ENCODE measurements at places on chromosomes 2 and 18.

DNA sequence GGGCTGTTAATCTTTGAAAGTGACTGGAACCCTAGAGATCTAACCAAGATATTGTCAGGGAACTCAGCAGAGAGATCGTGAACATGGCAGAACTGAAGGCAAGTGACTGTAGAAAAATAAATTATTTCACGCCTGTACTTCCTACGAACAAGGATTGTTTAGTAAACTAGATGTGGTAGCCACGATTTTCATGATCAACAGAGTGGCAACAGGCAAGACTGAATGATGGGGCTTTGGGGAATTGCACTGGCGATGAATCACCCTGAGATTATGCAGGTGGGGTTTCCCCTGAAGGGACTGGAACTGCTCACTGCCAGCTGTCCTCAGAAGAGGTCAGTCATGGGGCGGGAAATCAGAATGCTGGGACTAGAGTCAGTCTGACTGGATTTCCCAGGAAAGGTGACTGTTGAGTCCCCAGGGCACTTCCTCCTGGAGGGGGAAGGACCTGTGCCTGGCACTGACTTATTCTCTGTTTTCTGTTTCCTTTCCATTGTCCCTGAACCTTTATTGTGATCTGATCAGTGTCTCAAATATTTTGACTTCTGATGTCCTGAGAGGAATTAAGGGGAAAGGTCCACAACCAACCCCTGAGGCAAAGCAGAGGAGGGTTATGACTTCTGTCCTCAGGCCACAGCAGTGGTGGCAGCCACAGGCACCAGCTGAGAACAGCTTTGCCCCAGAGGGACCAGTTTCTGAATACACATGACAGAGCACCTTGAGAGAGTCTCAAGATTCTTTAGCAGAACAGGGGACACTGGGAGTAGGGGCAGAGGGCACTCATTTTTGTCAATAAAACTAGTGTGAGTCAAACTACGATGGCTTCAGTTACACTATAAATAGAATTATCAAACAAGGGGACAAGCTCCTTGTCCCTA lies 70.0 kb downstream of the NAB1 start:
- DNase-seq: peak; percentile 49

- no peak for DNase-seq
Measured at GRCh38 chr18:51617167-51617566, 419.7 kb upstream of the MEX3C start.

- DNase-seq: peak; percentile 84
Measured at GRCh38 chr2:56008661-56009431, 85.3 kb upstream of the EFEMP1 start.

GRCh38 chr18:36181441-36181840 lies 5.9 kb upstream of the MOCOS start:
- no peak for DNase-seq

DNA sequence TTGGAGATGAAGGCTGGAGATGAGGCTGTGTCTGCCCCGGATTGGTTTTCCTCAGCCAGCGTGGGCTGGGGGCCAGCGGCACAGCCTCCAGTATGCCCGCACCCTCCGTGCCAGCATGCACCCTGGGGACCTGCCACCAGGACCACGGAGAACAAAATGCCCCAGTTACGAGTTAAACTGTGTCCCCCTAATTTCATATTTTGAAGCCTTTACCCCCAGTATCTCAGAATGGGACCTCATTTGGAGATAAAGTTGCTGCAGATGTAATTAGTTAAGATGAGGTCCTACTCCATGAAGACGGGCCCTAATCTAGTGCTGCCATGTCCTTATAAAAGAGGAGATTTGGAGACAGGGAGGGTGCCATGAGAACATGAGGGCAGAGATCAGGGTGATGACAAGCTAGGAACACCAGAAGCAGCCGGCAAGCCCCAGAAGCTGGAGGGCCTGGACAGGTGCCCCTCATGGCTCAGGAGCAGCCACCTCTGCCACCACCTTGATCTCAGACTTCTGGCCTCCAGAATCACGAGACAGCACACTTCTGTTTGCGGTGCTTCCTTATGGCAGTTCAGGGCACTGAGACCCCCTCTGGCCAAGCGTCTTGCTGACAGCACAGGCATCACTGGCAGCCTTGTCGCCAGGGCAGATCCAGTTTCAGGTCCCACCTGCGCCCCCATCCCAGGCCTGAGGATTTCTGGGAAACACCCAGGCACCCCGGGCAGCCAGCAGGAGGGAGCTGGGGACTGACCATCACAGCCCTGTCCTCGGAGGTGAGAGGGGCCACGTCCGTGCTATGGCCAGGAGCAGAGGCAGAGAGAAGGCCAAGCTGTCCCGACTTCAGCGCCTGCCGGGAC lies 29.4 kb downstream of the KIF1A start:
- DNase-seq: no peak

DNA sequence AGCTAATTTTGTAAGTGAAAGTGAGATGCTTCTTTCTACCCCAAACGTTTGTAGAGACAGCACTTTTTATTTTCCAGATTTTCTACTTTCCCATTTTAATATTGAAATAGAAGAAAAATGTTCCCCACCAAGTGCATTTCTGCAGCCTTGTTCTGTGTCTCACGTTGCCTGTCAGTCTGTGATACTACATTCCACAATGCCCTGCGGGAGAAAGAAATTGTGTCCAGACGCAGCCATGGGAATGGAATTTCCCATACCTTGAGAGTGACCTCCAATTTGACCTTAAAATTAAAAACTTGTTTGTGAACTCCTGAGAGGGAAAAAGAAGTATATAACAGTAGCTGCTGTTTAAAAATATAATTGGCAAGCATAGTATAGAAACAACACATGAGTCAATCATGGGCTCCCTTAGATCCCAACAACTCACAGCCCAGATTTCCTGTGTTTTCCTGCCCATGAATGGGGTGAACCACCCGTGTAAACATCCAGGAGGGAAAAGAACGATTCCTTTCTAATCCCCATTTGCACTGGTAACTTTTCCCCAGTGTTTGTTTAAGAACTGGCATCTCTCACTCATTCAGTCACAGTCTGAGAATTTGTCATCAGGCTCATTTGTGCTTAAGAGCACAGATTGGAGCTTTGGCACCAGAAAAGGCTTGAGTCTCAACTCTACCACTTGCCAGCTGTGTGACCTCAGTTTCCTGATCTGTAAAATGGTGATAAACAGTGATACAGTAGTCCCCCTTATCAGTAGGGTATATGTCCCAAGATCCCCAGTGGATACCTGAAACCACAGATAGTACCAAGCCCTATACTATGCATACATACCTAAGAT lies 166.1 kb upstream of the ZNF521 start:
- no peak for DNase-seq

DNA sequence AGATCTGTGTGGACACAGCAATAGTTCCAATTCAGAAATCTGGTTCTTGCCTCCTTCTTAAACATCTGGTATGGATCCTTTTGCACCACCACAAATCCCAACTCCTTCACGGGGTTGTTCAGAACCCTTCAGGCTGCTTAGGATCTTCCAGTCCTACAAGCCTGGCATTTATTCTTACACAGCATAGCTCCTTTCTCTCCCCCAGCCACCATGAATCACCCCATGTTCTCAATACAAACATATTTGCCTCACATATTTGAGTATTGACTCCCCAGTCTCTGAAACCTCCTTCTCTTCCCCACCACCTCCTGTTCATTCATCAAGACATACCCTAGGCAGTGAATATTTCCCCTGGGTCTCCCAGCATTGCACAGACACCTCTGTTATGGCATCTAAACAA lies 155.2 kb downstream of the ALK start:
- DNase-seq: no peak

GRCh38 chr2:96025194-96025492 lies 9.6 kb downstream of the GPAT2 start:
- DNase-seq: no peak

- DNase-seq: no peak
Measured at GRCh38 chr2:219140722-219141121, 19.9 kb downstream of the NHEJ1 start.

DNA sequence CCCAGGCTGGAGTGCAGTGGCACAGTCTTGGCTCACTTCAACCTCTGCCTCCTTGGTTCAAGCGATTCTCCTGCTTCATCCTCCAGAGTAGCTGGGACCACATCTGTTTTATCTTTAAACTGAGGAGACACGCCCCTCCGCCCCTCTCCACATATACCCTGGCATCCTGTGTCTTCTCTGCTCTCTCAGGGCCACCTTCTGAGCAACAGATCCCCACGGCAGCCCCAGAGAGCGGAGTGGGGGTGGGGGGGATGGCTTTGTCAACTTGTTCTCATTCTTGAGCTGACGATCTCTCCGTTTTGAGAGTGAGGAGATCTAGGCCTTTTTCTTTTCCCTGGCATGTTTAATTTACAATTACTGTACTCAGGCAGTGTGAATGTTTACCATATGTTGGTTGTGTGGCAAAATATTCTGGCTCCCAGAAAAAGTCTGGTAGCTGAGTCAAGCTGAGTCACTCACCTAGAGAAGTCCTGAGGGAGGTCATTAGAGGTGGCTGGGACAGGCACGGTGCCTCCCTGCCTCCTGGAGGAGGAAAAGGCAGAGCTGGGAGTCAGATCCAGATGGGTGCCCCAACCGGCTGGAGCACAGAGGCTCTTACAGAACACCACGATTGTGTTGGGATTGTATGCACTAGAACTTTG lies 19.5 kb upstream of the ID2 start:
- DNase-seq: no peak

DNA sequence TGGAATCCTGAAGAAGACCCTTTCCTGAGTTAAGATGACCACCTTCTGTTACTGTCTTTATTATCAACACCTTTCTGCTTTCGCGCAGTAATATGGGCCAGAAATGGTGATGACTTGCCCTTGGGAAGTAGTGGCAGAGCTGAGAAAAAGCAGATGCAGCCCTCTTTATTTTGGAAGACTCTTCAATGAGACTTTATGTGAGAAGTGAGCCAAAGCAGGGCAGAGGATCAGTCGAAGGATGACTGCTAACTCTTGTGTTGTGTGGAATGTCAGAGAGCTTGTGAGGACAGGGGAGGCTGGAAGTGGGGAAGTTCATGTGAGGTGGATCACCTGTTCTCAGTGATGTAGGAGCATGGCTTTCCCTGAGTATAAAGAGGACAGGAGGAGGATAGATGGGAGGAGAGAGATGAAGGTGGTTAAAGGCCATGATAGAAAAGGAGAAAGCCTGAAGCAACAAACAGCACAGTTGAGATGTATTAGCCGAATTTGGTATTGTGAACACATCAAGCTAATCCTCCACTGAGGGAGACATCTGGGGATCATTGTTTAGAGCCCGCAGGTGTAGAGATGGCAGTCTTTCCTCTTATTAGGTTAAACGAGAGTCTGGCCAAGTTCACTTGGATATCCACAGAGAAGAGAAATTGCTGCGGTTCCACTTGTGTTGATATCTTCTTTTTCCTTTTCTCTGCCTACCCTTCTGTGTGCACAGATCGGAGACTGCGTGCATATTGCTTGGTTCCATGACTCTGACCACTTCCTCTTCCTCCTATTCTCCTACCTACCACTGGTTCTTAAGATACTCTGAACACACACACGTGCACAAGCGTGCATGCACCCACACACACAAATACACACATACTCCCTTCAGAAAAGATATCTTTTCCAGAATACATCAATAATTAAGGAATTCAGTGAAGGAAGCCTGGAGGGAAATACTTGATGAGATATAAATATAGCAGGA lies 67.4 kb downstream of the SLC9A2 start:
- no peak for DNase-seq

DNA sequence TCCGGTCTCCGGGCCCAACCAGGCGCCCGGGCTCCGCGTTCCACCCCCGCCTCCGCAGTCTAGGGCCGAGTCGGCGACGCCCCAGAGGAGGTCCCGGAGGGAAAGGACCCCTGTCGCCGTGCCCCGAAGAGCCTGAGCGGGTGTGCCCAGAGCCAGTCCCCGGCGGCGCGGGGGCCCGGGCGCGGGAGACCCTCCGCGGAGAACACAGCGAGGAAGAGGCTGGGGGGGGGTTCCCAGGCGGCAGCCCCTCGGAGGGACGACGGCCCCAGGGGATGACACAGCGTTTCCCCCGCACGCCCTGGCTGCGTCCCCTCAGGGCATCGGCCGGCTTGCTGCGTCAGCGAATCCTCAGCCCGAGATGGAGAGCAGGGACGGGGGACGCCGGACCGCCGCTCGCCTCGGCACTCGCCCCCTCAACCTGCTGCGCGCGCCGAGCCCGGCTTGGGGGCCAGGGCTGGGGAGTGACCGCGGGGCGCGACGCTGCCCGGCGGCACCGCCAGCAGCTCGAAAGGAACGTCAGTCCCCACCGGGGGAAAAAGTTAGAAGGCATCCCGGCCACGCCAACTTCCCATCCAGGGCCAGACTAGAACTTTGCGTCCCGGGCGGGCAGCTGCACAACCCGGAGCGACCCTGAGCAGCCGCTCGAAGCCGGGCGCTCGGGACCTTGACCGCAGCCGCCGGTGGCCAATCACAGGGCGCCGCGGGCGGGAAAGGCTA lies 711 bp downstream of the SFXN5 start:
- DNase-seq: peak; percentile 22

DNA sequence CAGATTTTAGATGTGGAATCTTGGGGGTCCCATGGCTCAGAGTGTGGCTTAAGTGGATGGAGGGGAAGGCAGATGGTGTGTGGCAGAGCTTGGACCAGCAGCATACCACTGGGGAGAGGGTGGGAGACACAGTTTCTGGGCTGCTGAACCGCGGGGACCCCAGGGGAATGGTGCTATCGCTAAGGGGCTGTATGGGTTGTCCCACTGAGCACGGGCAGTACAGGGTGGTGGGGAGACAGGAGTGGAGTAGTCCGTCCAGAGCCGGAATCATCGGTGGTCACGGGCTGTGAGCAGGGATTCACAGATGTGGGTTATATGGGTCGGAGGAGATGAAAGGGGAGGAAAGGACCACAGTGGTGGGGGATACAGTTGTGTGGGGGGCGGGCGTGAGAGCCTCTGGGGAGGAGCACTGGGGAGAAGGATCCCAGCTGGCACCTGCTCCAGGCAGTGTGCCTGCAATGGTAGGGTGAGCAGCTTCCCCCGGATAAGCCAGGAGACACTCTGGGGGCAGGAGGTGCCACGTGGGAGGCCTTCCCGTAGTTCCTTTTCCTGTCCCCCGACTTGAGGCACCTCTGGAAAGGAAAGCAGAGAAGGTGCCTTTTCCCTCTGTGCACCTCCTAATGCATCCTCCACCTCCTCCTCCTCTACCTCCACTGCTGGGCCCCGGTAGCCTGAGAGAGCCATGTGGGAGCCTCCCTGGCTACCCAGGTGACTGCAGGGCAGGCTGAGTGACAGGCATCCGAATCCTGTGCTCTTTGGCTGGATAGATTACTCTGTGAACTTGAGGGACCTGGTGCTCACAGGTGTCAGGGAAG lies 24.9 kb downstream of the IGFBP5 start:
- DNase-seq: no peak

Measured in SK-N-DZ (cell line).